ENCODE measurements at places on chromosomes 6 and 20.

DNA sequence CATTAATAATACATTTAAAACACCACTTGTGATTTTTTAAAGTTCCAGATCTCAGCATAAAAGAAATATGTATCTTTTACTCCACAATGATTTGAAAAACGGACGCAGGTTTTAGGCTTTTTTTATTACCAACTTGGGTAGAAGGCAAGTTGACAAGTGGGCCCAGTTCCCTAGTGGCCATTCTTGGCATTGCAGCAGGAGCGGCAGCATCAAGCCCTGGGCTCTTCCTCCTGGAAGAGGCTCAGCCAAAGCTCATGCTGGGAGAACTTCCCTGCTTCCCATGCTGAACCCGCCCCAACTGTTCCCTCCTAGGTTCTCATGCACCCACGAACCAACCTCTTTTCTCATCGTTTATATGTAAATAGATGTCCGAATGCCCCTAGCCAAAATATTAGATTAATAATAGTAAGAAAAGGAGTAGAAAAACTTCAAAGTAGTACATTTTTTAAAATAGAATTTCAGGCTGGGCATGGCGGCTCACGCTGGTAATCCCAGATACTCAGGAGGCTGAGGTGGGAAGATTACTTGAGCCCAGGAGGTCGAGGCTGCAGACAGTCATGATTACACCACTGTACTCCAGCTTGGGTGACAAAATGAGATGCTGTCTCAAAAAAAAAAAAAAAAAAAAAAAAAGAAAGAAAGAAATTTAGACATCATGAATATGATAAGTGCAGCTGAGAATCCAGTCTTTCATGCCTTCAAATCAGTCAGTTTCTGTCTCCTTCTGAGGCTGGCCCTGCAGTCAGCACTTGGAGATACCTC, 18.2 kb upstream of the MYB start:
- no peak for DNase-seq

- DNase-seq = no peak
Observed at GRCh38 chr6:17389274-17389847, 4.0 kb upstream of the CAP2 start.

- no peak for DNase-seq
Observed at GRCh38 chr20:45149062-45149461, 24.8 kb upstream of the WFDC12 start.

DNA sequence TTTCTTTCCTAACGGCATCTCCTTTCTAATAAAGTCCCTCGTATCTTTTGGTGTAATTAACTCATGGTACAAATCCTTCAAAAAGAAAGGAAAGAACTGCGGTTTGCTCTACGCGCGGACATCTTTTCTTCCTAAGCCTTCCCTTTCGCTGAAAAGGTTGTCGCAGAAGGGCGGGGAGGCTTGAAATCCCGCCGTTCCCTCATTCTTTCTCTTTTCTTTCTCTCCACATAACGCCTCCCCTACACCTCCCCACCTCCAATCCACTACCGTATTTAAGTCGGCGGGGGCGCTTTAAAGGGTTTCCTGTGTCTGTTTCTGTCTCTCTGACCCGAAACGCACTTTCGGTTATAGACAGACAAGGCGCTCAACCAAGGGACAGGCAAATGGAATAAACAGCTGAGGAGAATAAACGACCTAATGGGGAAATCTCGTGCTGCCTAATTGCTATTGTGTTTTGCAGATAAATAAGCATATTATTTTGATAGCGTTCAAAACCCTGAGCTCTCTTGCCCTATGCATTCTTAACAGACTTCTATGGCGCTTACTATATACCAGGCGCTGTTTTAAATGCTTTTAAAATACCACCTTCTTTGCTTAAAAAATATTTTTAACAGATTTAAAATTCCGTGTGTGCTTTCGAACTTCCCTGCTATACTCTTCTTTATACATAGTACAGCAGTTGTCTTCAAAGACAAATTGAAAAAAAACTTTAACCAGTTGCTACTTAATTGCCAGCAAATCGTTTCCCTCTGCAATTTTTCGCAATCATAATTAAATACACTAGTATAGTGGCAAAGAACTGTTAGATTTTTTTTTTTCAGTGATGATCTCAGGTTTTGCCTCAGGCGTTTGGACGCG, 2.5 kb upstream of the HEY2 start:
- DNase-seq = peak; percentile 36

GRCh38 chr6:136180704-136181511, 69.2 kb downstream of the MTFR2 start:
- no peak for DNase-seq

- no peak for DNase-seq
Observed at GRCh38 chr6:143955971-143956370, 52.1 kb downstream of the PLAGL1 start.

DNA sequence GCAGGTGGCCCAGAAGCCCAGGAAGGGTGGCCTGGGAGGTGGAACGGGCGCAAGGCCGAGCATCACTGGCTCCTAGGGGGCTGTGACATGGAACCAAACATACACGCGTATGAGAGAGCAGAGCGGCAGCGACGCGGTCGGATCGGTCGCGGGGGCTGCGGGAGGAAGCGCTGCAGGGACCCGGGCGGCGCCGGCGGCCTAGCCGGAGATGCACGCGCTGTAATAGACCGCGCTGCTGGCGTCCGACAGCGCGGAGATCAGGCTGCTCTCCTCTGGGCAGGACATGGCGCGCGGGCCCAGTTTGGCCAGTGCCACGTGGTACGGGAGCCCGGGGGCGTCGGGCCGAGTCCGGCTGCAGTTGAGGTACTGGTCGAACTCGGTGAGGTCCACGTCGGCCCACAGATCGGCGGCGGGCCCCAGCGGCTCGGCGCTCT, 1.5 kb downstream of the SOX18 start:
- DNase-seq = no peak

DNA sequence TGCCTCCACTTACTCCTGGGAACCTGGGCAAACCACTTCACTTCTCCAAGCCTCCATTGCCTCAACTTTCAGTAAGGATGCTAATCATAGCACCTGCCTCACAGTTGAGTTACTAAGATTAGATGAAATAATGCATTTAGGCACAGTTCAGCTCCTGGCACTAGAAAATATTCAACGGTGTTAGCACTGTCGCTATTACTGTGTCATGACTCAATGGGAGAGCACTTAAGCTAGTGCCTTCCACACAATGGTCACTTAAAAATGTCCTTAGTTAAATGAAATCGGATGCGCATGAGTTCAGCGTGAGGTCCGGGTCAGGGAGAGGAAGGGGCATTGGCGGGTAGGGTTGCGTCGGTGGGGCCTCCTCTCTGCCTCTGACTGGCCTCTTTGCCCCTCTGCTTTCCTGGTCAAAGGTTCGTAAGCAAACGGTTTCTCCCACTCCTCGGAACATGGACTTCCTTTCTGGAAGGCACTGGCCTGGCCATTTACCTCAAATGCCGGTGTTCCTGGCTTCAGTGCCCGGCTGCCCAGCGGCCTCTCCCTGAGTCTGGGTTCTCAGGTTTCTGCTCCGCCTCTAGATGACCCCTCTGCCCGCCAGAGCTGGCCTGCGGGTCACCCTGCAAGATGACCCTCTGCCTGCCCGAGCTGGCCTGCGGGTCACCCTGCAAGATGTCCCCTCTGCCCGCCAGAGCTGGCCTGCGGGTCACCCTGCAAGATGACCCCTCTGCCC, 123.8 kb upstream of the QKI start:
- no peak for DNase-seq

DNA sequence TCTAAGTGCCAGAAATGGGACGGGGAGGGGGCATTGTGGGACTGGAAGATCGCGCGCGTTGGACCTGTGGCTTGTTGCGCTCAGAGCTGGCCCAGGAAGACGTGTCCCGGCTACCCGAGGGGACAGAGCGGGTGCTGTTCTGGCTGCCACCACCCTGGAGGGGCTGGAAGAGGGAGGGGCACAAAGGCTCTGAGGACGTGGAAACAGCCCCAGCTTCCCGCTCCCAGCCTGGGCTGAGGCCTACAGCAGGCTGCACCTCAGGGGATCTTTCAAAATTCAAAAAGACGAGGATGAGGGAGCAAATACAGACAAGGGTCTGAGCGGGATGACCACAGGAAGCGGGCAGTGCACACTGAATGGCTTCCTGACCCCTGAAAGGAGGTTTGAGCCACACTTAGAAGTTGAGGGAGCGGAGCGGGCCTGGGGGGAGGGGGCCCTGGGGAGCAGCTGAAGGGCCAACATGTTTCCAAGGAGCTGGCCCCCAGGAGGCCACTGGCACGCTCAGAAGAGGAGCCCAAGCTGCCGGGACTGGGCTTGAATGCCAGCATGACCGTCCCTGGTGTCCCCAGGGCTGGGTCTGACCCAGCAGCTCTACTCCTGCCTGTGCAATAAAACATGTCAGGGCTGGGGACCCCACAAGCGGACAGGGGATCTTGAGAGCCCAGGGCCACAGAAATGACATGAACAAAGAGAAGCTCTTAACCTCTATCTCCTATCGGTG, 1.3 kb downstream of the OXT start:
- no peak for DNase-seq

DNA sequence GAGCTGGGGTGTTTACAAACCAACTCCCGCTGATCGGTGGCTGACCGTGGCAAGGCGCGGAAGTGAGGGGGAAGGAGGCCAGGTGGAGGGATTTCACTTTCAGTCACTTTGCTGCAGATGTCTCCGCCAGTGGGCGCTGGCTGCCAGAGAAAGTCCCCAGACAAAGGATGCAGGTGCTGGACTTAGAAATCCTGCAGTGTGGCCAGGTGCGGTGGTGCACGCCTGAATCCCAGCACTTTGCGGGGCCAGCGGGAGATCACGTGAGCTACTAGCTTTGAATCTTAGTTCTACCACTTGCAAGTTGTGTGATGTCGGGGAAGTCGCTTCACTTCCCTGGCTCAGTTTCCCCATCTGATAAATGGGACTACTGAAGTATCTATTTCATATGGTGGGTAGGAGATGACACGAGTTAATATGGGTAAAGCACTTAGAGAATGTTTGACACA, 180.4 kb downstream of the ZNF217 start:
- no peak for DNase-seq

- DNase-seq = no peak
Observed at GRCh38 chr6:44169154-44169553, 10.5 kb downstream of the CAPN11 start.

DNA sequence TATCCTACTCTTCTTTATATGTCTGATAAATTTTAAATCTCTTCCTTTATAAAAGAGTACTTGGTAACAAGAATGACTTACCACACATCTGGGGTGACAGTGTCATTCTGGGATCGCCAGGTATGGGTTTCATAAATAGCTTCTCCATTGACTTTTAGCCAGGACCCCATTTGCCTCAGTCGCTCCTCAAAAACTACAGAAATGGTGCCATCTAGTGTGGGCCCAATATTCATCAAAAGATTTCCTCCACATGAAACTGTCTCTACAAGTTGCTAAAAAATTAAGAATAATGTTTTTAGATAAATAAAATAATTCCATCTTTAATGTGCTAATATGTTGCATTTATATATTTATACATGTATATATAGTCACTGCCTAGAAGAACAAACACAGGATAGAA, 9.7 kb downstream of the FUCA2 start:
- DNase-seq = no peak

- DNase-seq = no peak
Observed at GRCh38 chr6:13355043-13355945, 27.0 kb upstream of the TBC1D7 start.

DNA sequence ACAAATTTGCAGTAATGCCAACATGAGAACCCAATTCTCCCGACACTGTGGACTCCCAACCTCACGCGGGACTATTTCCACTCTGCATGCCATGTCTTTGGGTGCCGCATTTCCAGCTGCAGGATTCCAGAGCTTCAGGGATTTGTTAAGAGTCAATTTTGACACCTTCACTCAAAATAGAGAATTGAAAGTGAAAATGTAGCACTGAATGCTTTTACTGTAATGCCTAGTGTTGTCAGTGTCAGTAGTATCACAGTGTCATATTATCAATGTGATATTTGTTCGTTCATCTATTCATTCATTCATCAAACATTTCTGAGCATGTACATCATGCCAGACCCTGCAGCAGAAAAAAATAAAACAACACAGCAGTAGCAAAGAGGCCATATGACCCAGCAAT, 13.4 kb upstream of the FAM50B start:
- DNase-seq = peak; percentile 38

GRCh38 chr20:33415948-33416347, 14.6 kb upstream of the CDK5RAP1 start:
- no peak for DNase-seq

GRCh38 chr6:127893541-127893940, 7.3 kb downstream of the THEMIS start:
- no peak for DNase-seq

GRCh38 chr6:147726342-147726741, 217.9 kb downstream of the SAMD5 start:
- DNase-seq = no peak

- no peak for DNase-seq
Observed at GRCh38 chr20:8401556-8401955, 269.5 kb downstream of the PLCB1 start.

- DNase-seq = no peak
Observed at GRCh38 chr6:154319231-154319858, 37.3 kb downstream of the IPCEF1 start.

DNA sequence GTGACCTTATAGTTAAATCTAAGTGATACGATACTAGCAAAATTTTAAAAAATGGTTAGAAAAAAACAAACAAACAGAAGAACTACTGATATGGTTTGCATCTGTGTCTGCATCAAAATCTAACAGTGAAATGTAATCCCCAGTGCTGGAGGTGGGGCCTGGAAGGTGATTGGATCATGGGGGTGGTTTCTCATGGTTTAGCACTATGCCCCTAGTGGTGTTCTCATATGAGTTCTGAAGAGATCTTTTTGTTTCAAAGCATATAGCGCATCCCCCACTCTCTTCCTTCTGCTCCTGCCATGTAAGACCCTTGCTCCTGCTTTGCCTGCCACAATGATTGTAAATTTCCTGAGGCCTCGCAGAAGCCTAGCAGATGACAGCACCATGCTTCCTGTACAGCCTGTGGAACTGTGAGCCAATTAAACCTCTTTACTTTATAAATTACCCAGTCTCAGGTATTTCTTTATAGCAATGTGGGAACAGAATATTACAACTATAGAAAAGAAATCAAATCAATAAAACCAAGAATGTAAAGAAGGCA, 5.4 kb downstream of the FBXL4 start:
- no peak for DNase-seq

GRCh38 chr20:59375541-59375940, 75.1 kb downstream of the EDN3 start:
- no peak for DNase-seq

GRCh38 chr6:157455731-157456523, 74.9 kb downstream of the ZDHHC14 start:
- DNase-seq = no peak

GRCh38 chr6:100260584-100260983, 204.1 kb downstream of the SIM1 start:
- DNase-seq = no peak

DNA sequence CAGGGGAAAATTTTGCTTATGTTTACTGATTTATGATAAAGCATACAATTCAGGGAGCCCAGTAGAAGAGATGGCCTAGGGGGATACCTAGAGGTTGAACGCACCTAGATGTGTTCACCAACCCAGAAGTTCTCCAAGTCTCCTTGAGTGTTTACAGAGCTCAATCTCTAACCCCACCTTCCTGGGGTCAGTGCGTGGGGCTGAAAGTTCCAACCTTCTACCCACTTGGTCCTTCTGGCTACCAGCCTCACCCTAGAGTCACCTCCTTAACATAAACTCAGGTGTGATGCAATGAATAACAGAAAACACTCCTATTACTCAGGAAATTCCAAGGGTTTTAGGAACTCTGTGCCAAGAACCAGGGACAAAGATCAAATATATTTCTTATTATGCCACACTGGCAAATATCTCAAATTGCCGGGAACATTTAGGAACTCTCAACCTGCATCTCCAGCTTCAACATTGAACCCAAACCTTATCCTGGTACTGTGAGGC, 26.4 kb downstream of the AFG1L start:
- no peak for DNase-seq

Measured in inflammatory macrophage treated with lipopolysaccharide for 1 hour (primary cell).